ENCODE measurements at places on chromosomes 3 and 15.

- DNase-seq, result no peak
Measured at GRCh38 chr3:164940745-164941144, 137.6 kb downstream of the SI start.

GRCh38 chr3:138569090-138569489, 25.0 kb downstream of the CEP70 start:
- no peak for DNase-seq

DNA sequence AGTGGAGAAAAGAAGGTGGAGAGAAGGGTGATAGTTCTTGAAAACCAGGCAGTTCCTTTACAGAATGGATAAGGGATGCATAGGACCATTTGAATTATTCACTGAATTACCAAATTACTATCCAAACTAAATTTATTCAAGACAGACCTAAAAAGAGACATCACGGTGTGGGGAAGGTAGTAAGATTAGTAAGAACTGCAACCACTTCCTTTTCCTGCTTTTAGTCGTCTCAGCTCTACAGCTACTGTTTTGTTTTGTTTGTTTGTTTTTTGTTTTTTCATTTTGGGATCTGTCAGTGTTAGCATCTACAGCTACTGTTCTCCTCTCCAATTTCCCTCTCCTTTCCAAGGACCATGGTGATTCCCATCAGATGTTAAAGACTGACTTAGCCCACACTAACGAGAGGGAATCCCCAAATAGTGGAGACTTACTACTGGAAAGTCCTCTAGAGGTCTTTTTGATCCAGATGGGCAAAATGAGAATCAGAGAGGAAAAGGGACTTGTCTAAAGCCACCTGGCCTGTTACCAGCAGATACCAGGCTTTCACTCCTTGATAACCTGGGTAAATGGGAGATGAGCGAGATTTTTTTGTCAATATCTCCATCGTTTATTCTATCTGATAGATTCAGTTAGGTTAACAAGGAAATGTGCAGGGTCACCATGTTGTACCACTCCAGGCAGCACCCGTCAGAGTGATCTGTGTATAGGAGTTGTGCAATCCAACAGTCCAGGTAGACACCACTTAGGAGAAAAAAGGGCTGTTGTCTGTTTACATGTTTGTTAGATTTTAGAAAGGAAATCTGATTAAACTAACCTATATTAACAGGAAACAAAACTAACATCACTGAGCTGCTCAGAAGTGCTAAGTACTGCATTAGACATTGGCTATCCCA, 6.0 kb downstream of the HCLS1 start:
- DNase-seq, result no peak

DNA sequence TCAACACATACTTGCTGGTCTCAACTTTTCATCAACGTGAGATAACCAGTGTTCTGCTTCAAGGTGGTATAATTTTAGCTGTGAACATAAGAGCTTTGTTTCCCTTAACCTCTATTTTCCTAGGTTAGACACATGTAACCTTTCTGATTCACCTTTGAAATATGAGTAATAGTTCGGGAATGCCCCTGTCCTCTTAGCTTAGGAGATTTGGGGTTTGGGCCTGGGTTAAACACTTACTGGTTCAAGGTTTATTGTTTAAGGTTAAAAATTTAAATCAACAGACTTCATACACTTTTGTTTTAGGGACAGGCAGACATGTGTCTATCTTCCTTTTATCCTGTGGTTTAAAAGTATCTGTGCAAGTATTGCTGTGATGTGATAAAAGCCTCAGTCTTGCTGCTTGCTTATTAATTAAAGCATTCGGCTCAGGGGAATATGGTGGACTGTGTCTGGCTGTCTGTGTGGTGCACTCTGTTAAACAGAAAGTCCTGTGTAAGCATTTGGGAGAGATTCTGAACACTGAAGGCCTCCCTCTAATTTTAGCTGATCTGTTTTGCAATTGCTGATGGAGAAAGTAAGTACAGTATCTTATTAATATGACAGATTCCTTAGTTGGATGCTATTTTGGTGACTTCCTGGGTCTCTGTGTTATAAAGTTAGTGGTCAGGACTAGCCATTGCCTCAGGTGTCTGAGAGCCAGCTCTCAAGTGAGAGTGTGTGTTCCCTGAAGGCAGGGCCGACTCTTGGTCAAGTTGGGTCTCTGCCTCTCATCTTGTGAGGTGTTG, 81.8 kb downstream of the USP13 start:
- DNase-seq, result no peak

DNA sequence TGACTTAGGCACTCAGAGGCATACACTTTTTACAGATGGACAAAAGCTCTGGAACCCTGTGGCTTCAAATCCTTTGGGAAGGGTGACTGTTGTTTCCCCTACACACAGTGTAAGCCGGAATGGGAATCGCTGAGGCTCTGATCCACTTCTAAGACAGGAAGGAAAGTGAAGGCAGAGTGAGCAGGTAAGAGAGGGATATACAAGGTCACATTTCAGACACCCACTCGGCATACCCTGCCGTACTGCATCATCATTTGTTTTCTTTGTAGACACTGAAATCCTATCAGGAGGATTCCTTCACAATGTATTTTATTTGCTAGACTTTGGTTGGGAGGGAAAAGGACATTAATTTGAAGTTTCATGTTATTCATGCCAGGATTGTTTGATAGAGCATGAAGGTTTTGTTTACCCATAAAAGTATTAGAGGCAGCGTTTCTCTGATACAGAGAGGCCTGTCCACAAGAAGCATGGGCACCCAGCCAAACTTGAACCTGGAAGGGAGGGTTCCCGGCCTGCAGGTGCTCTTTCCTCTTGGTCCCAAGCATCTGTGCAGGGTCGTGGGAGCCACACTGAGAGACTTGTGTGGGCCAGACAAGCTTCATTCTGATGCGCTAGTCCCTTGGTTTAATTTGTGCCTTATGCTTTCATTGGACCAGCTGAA, 21.9 kb upstream of the POLR2M start:
- no peak for DNase-seq

DNA sequence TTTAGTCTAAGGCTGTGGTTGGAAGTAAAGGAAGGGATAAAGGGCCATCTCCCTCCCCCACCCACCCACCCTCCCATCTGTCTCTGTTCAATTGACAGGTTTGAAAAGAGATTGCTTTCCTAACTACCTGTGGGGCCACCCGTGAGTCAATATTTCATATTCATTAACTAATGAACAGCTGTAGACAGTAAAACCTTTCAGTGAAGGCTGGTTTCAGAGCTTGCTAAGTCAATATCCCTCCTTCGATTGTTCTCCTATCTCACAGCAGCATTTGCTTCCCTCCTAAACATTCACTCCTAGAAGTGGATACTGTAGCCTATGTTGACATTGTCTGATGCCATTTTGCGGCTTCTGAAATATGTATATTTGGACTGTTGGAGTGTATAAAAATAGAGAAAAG, 85.9 kb upstream of the SYNPR start:
- no peak for DNase-seq

DNA sequence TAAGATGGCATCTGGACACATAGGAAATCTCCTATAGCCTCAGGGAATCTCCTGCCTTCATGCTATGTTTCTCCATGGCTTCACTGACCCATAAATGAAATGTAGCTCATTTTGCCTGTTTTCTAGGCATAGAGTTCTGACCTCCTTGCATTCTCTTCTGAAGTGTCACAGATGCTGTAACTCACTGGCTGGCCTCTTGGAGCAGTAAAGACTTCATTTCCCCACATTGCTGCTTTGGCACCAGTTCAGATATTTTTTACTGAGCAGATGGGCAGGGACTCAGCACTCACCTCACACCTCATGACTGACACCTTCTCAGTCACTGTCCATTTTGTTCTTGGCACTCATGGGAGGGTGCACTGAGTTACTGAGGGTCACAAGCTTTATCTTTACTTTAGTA, 286.7 kb upstream of the TGFBR2 start:
- DNase-seq, result peak; percentile 51

DNA sequence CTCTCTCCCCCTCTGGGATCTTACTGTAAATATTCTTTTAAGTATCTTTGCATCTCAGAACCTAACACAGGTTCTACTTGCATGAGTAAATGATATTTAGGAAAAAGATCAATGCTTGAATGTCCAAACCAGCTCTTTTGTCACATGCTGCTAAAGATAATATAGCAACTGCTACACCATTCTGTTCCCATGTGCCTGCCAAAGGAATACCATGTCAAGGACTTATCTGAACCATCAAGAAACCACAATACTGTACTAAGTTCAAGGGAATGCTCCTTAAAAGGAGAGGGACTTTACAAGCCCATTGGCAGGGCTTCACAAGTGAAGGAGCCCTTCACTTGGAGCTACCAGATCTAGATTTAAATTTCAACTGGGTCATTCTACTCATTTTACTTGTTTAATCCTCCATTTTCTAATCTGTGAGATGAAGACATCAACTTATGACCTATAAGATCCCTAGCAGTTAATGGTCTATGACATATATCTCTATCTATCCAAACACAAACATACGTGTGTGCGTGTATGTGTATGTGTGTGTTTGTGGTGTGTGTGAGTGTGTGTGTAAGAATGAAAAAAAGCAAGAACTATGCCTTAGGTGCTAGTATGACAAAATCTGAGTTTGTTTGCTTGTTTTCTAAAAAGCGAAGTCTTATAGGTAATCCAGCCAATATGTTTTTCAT, 13.0 kb upstream of the SEC62 start:
- no peak for DNase-seq

DNA sequence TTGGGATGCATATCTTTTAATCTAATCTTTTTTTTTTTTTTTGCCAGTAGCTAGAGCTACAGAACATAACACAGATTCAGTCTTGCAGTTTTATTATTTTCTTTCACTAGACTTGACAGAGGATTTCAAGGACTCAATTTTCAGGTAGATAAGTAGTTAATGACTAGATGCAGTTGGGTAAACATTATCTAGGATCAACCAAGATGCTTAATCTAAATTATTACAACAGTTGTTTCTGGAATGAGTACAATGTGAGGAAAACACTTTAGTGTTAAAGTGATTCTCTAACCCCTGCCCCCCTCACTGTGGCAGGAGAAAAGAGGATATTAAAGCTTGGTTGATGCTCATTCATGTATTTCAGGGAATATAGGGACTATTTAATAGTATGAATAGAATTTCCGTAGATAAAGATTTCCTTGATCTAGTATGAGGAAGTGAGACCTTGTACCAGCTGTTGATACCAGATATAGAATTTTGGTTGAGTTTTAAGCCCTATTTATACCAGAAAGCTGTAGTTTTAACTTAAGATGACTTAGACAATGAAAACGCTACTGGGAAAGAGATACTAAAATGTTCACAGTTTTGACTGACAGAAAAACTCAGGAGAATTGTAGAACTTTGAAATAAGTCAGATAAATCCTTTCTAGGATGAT, 389.0 kb upstream of the C2CD4B start:
- DNase-seq, result no peak

DNA sequence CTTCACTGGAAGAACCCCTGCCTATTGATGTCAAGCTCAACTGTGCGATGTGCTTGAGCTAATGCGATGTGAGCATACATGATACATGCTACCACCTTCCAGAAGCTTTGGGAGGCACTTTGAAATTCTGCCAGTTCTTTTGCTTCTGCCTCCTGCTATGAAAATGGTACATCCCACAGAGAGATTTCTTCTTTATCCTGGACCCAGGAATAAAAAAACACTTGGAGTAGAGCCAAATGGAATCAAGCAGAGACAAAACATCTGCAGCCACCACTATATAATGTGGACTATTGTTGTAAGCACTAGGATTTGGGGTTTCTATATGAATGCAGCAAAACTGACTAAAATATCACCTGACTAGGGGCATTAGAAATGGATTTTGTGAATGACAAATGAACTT, 119.9 kb upstream of the GAP43 start:
- DNase-seq, result no peak

DNA sequence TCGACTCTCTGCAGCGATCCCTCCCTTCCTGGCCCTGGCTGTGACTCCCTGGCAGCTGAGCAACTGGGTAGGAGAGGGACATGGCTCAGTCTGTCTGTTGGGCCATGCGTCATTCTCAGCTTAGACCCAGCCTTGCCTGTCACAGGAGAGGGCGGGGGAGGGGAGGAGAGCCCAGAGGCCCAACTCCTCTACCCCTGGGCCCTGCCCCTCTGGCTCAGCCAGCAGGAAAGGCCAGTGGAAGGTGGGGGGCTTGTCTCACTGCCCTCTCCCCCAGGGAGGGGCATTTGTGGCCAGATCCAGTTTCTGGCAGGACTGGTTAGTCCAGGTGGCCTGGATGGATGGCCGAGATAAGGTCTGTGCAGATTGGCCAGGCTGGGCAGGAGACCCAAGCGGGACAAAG, 31.6 kb downstream of the DNAJB8 start:
- no peak for DNase-seq

DNA sequence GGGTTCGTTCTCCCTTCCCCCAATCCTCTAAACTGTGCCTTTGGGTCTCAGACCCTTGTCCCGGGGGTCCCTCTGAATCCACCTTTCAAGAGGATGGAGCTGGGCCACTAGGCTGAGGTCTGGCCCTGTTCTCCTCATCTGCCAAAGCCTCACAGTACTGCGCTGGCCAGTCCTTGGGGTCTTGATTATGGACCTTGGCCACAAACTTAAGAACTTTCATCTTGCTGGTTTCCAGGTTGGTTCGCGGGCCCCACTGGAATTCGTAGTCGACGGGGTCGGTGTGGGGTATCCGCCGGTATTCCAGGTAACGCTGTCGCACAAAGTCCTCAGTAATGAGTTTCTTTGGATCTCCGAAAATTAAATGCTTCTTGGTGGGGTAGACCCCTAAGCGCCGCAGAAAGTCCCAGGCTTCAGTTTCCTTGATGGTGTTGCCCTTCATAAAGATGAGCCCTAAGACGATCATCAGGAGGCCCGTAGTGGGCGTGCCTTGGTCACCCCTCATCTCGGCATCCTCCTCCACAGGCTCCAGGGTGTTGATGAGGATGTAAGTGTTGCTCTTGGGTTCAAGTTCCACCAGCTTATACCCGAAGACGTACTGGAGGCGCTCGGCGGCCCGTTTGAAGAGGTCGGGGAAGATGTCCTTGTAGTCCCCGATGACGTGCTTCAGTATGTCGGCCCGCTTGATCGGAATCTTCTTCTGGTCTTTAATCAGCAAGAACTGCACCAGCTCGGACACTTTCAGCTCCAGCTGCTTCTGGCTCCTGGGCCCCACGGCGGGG, 727 bp downstream of the NSMCE3 start:
- DNase-seq, result peak; percentile 30

- no peak for DNase-seq
Measured at GRCh38 chr15:70226337-70226980, 128.7 kb upstream of the TLE3 start.

DNA sequence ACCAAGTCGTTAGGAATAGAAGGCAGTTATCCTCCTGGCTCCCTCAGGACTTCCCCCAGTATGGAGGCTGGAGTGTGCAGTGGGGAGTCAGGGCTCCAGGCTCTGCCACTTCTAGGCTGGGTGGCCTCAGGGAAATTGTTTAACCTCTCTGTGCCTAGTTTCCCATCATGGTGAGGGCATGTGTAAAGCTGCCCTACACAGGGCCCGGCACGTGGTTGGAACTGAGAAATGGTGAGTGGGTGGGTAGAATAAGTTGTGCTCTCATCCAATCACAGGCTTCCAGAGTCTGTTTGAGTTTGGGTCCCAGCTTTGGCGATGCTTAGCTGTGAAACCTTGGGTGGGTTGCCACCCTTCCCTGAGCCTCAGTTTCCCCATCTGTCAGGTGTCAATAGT, 117.3 kb downstream of the FBLN2 start:
- DNase-seq, result no peak

DNA sequence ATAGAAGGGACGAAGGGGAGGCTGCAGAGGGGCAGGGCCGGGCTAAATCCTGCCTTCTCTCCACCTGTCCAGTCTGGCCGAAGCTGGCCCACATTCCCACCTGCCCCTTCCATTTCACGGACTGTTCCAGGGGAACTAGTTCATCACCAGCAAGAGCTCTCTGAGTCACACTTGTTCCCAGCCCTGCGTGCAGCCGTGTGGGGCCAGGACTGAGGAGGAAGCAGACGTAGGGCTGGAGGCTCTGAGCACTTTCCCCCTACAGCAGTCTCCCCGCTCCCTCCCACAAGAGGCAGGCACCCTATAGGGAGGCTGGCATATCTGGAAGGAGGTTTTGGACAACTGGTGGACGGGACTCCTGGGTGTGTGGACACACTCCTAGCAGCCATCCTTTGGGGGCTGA, 3.0 kb downstream of the ITIH4 start:
- DNase-seq, result no peak
